Substantia nigra (tissue), 51 donors: ENCODE measurements at places on chromosomes 1 and 21.
A peak's percentile ranks its signal among the peaks of the same experiment; 100 is the strongest.

- no peak for DNase-seq
These were observed 2.3 kb downstream of the SRM start for GRCh38 chr1:11057477-11057876.

DNA sequence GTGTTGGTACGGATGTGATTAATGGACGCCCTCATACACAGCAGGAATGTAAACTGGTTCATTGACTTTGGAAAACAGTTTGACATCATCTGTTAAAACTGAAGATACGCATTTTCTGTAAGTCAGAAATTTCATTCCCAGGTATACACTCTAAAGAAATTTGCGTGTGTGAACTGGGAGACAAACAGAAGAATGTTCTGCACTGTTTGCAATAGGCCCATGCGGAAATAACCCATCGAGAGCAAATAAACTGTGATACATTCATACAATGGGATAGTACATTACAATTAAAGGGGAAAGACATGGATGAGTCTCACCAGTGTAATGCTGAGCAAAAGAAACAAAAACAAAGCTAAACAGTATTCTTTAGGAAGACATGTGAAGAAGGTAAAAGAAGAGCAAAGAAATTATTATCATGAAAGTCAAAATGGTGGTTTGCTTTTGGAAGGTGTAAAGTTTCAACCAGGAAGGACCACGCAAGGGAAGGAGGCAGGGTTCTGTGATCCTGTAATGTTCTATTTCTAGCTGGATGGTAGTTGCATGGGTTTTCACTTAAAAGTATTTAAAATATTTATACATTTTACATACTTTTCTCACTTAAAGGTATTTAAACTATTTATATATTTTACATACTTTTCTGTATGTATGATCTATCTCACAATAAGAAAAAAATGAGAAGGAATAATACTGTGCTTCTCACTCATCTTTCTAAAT, 30.3 kb downstream of the INTS7 start:
- no peak for DNase-seq

DNA sequence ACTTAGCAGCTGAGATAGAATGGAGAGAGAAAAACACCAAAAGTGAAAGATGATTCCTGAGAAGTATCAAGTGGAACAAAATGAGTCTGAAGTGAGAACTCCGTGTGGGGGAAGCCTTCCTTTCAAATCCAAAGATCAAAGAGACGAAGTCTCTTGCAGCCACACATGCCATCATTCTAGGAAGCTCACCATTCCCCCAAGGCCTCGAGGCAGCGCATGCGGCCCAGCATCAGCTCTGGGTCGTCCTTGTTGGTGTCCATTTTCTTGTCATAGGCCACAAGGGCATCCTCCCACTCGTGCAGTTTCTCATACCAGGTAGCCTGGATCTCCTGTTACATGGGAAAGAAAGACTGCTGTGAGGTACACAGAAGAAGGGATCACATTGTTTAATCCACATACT, 32.2 kb upstream of the ANGPTL7 start:
- DNase-seq, result no peak

- DNase-seq, result no peak
These were observed 6.1 kb upstream of the ARL8A start for GRCh38 chr1:202150602-202151001.

DNA sequence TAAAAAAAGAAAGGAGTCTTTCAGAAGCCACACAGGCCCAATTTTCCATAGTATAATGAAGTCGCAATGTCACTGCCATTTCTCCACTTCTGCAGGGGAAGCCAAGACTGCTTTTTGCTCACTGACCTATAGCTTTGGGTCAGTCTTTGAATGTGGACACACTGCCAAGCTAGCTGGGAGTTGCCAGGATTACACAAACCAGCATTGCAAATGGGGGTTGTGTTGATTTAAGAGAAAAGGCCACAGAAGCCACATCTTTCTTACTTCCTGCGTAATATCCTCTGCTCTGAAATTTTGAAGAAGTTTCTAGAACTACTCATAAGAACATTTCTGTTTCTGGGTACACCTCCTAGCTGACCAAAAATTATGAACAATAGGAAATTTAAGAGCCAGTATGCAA, 45.8 kb upstream of the SAMSN1 start:
- DNase-seq, result no peak

- no peak for DNase-seq
These were observed 15.6 kb upstream of the IL10 start for GRCh38 chr1:206787891-206788290.

DNA sequence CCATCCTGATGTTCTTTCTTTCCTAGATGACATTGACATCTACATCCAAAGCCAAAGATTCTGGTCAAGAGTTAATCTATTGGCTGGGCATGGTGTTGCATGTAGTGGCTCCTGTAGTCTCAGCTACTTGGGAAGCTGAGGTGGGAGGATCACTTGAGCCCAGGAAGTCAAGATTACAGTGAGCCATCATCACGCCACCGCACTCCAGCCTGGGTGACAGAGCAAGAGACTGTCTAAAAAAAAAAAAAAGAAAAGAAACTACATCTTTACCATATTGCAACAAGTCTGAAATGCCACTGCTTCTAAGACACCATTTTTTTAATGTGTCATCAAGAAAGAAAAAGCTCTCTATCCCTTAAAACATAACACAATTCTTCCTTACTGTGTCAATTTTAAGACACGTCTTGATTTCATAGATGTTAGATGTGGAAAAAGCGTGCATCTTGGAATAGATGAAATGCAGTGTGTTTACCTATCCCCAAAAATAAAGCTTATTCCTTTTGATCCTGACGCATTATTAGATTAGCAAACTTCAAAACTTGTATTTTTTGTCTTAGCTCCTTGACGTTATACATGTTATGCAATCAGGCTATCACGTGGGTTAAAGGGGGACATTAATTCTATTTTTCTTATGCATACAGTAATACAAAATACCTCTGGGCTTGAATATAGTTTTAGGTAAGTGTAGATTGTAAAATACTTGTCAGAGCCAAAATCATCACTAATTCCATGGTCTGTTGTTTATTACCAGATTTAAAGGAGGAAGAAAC, 46.3 kb downstream of the ELAPOR1 start:
- no peak for DNase-seq

DNA sequence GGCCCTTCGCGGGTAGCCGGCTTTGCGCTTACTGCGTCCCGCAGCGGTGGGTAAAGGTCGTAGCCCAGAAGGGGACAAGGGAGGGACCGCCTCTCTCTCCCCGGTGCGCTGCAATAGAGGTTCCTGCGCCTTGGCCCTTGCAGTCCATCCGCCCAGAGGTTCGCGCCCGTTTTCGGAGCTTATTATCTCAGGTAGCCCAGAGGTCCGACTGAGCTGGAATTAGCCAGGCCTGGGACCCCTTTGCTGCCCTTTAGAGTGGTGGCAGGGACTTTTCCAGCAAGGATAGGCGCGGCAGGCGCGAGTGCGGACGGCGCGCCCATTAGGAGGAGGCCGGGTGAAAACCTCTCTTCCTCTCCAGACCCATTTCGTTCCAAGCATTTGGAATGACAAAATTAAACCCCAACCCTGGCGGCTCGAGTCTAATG, 5.0 kb downstream of the LHX4 start:
- DNase-seq, result no peak

DNA sequence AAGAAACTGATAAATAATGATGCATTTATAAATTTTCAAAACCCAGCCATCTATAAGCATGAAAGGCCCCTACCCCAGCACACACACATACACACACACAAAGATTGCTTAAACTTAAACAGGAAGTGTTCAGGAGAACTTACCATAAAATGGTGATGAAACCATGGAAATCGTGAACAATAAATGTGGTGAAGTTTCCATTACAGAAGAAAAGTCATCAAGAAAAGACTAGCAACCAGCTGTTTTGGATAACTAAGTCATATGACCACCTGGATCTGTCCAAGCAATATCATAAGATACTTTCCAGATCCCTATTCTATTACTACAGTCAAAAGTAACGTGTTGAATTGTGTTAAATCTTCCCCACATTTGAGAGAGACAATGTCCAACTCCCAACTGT, 24.1 kb downstream of the RGS5 start:
- DNase-seq, result no peak

- no peak for DNase-seq
These were observed 142.6 kb downstream of the SMYD3 start for GRCh38 chr1:246364415-246364941.

- no peak for DNase-seq
These were observed 18.2 kb upstream of the AJAP1 start for GRCh38 chr1:4636186-4636585.

DNA sequence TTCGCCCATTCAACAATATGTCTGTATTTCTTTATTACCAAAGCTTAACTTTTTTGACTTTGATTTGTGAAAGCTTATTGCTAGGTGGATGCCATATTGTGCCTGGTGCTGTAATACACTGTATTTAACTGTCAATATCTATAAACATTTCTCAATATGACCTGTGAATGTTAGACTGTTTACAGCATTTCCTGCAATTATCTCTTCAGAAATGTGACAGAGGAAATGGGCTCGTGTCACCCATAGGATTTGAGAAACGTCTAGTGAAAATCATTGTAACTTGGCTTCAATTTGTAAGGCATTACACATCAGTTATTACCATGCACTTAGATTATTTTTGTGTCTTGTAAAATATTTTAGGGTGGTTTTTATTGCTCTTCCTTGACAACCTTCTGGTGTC, 237.8 kb upstream of the ADGRL2 start:
- no peak for DNase-seq

DNA sequence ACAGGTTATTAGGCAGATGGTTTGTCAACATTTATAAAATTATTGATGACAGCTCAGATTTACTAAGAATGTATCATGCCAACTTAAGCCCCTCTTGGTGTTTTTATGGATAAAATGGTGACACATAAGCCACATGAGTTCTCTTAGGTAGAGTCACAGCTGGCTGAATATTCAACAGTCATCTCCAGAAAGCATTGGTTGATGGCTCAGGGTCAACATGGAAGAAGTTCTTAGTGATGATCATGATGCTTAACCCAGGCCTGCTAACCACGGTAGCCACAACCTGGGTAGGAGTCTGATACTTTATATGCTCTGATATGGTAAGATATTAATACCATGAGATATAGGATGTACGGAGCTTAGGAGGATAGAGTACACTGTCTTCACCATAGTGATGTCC, 46.4 kb upstream of the SIPA1L2 start:
- DNase-seq, result no peak

GRCh38 chr1:216528816-216529215, 105.6 kb upstream of the USH2A start:
- DNase-seq, result no peak

GRCh38 chr21:25925064-25925800, 190.5 kb downstream of the GABPA start:
- no peak for DNase-seq

GRCh38 chr1:18280956-18281355, 173.4 kb downstream of the IGSF21 start:
- no peak for DNase-seq

DNA sequence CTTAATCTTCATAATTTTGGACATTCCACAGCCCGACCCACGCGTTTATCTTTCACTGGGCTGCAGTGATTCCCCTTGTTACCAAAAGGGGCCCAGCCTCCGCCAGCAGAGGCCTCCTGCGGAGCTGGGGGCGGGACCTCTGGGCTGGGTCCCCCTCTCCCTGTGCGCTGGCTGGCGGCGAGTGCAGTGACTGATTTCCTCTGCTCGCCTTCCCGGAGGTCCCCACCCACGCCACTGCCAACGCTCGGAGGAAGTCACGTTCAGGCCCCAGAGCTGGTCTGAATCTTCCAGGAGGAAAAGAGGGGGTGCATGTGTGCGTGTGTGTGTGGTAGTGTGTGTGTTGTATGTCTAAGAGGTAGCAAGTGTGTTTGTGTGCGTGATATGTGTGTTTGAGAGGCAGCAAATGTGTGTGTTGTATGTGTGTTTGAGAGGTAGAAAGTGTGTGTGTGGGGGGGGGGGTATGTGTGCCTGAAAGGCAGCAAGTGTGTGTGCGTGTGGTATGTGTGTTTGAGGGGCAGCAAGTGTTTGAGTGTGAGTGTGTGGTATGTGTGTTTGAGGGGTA, 35.0 kb upstream of the JAK1 start:
- DNase-seq, result peak; percentile 13

GRCh38 chr21:43341378-43342161, 85.4 kb downstream of the SIK1 start:
- no peak for DNase-seq

- DNase-seq, result no peak
These were observed 13.6 kb downstream of the G0S2 start for GRCh38 chr1:209688746-209689234.

GRCh38 chr1:38018864-38019343, 6.4 kb downstream of the UTP11 start:
- DNase-seq, result no peak

- no peak for DNase-seq
These were observed 12.7 kb downstream of the INSL5 start for GRCh38 chr1:66788231-66788939.

GRCh38 chr1:164240081-164240480, 318.9 kb upstream of the PBX1 start:
- no peak for DNase-seq

- DNase-seq, result no peak
These were observed 22.9 kb upstream of the COL18A1 start for GRCh38 chr21:45381865-45382696.

DNA sequence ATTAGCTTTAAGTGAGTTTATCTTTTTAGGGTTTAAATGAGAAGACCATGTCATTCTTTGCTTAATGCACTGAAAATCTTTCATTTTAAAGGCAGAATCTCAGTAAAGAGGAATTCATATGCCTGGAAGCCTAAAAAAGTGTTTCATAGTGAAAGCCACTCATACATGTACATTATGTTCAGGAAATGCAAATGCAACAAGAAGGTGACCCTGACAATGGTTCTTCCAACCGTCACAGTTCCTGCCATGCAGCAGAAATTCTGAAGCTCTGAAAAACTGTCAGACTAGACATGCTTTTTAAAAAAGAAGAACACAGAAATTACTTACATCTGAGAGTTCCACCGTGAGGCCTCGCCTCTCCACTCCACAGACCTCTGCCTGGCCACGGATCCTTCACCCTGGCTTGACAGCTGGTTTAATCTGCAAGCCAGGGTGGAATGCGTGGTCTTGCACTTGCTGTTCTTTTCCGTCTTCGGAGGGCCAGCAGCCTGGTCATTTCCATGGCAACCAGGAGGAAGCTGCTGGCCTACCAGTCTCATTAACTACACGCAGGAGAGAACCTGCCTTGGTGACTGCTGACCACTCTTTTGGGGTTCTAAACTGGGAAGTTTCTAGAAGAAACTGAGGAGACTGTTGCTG, 41.8 kb upstream of the PAXBP1 start:
- DNase-seq, result no peak

- DNase-seq, result no peak
These were observed 42.1 kb downstream of the TGFBR3 start for GRCh38 chr1:91843843-91844242.
